ENCODE measurements at places on chromosomes 3 and 15. TPM values are rescaled to one million over a fixed set of nuclear protein-coding genes. Genes with fewer than 3 reads are reported as not detected.

SPINK8 gene
- not detected for polyA plus RNA-seq

XCR1 gene
- not detected for polyA plus RNA-seq

PIERCE2 gene
- polyA plus RNA-seq = 4.6 TPM

LRRC2 gene
- not detected for polyA plus RNA-seq

SERPINI2 gene
- not detected for polyA plus RNA-seq

CHCHD6 gene
- polyA plus RNA-seq = 10.0 TPM

PFN2 gene
- 1.2 TPM for polyA plus RNA-seq

RBP2 gene
- polyA plus RNA-seq = not detected

PAQR5 gene
- not detected for polyA plus RNA-seq

HRH1 gene
- polyA plus RNA-seq = not detected

PGBD4 gene
- polyA plus RNA-seq = 1.3 TPM

ATRIP gene
- polyA plus RNA-seq = 7.5 TPM

IL17RE gene
- polyA plus RNA-seq = not detected

TSPAN3 gene
- polyA plus RNA-seq = 580 TPM

GREM1 gene
- polyA plus RNA-seq = not detected

ILDR1 gene
- 1.3 TPM for polyA plus RNA-seq

KCNMB2 gene
- not detected for polyA plus RNA-seq

CNTN6 gene
- not detected for polyA plus RNA-seq

SH2D7 gene
- polyA plus RNA-seq = not detected

TMC3 gene
- not detected for polyA plus RNA-seq

C15orf40 gene
- polyA plus RNA-seq = 82.3 TPM

TAGLN3 gene
- polyA plus RNA-seq = not detected

ARIH1 gene
- 34.9 TPM for polyA plus RNA-seq

ZFYVE19 gene
- polyA plus RNA-seq = 9.5 TPM

CDHR4 gene
- not detected for polyA plus RNA-seq

CHRM5 gene
- polyA plus RNA-seq = not detected

KLHL6 gene
- 5.0 TPM for polyA plus RNA-seq

SLC38A3 gene
- polyA plus RNA-seq = not detected

Measured in naive B cell (primary cell).